ENCODE measurements at places on chromosomes 4 and X. TPM values are rescaled to one million over a fixed set of nuclear protein-coding genes. Genes with fewer than 3 reads are reported as not detected.

GRCh38 chr4:53026233-53026632 is 164.1 kb downstream of the RASL11B start:
- no peak for DNase-seq

The RBM46 gene
- 0.09 TPM for total RNA-seq

The FAT4 gene
- total RNA-seq, result 7.4 TPM

The BANK1 gene
- total RNA-seq, result 0.19 TPM

The CENPVL2 gene
- 0.56 TPM for total RNA-seq

The TNIP3 gene
- not detected for total RNA-seq

DNA sequence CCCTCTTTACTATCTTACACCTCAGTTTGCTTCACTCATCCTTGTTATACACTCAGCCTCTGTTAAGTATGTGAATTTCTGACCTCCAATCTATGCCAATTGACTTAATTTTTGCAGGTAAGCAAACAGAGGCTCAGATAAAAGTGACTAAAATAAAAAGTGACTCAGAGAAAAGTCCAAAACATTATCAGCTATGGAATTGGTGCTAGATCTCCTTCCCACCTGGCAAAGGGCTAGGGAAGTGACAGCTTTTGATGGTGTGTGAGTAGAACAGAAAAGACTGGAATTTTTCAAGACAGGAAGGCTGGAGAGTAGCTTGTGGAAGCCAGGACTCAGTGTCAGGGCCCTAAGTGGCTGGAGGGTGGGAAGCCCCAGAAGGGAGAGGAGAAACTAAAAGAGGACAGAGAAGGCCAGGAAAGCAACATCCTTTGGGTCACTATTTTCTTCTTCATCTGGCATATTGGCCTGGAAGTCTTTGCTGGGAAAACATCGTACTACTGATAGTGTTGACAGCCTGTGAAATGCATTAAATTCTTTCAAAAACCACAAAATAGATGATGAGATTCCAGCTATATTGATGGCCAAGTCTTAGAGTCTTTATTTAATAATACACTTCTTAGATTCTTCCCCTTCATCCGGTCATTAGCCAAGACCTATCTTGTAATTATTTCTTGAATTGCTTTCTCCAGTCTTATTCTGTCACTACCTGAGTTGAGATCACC is 392.8 kb downstream of the RAPGEF2 start:
- no peak for DNase-seq

The FRG2 gene
- not detected for total RNA-seq

GRCh38 chr4:66572949-66573348 is 902.7 kb upstream of the EPHA5 start:
- DNase-seq, result no peak

- DNase-seq, result peak; percentile 93
Observed at GRCh38 chr4:186726426-186727168, 2.9 kb upstream of the FAT1 start.

The P2RY4 gene
- total RNA-seq, result not detected

The S100G gene
- not detected for total RNA-seq

DNA sequence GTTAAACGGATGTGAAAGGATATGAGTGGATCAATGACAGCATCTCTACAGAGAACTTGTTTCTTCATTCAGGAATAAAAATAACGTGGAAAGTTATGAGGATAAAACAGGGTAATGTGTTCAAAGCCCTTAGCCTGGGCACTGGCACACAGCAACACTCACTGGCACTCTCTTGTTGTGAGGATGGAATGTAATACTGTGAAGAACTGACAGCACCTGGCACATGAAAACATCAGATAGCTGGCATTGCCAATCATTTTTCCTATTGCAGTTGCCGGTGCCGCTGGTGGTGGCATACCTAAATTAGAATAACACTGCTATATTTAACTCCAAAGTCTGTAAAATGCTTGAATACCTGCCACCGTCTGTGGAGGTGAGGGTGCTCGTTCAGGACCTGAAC is 1061.2 kb downstream of the DMD start:
- no peak for DNase-seq

DNA sequence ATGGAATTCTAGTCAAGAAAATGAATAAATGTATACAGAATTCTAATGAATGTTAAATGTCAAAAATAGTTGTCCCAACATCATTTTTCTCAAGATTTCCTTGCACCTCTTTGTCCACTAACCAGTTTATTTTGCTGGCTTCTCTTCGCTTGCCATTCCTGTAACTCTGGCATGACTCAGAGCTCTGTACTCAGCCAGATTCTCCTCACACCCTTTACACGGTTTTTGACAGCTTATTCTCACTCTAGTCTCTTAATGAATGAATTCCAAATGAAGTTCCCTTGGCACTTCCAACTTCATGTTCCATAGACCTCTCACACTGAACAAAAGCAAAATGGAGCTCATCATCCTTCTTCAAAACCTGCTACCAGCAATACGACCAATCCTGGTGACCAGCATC is 419.3 kb upstream of the SLIT2 start:
- no peak for DNase-seq

DNA sequence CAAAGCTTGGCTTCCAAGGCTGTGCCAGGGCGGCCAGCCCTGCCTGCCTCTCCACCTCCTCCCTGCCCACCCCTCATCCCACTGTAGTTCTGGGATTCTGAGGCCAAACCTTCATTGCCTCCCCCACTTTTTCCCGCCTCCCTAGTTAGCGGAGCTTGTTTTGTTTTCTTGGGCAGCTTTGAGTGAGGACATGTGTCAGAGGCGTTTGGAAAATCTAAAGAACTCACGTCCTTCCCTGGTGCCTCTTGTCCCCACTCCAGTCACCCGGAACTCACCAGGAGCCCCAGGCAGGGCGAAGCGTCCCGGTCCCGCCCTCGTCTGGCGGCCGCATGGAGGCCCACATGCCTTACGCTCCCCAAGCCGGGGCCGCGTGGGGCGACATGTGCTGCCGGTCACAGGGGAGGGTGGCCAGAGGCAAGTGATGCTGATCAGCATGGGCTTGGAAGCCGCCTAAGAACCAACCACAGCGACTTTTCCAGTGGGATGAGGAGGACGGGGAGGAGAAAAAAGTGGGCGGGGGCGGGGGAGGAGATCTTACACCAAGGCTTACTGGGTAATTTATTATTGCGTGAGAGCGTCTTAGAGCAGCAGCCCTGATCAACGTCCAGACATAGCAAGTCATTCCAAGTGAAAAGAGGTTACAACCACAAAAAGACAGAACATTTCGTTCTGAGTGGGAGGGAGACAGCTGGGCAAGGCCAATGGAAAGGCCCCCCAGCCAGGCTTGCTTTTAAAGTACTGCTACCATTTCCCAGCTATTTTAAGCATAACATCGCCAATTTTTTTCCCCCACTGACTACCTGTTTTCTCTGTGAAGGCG is 48.5 kb downstream of the PRPS1 start:
- no peak for DNase-seq

The HPSE gene
- 0.28 TPM for total RNA-seq

Data from neural progenitor cell (in vitro differentiated cells).